ENCODE measurements at places on chromosomes 2 and 18.

DNA sequence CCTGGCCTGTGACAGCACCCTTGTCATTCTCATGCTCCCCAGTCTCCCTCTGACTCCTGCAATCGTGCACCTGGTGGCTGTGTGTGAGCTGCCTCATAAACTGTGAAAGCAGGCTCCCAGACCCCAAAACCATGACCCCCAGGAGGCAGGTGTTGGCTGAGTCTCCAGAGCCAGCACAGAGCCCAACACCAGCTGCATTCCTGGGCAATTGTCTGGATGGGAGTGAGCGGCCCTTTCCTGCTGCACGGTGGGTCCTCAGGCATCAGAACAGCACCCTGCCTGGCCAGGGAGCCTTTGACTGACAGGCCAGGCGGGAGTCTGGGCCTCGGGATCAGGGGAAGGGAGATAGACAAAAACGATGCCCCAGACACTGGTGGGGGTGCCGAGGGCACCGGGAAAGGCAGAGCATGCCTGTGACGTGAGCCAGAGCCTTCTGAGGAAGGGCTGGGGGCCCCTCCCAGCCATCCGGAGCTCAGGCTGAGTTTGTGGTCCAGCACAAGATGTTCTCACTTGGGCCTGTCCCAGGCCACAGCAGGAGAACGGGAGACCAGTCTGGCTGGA, 135.1 kb upstream of the GPC1 start:
- no peak for DNase-seq

DNA sequence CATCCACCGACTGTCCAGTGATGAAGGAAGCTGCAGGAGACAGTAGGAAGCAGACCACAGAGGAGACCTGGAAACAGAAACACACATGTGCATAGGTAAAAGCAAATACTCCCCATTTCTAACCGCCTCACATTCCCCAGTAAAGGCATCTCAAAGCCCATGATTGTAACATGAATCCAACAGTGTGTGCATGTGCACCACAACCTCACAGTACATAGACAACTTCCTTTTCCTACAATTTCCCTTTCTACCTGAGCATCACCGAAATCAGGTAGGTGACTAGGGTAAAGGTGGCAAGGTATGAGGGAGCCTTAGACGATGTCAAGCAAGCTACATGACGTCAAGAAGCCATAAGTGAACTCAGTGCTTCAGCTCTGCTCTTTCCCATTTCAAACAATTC, 30.6 kb upstream of the MREG start:
- no peak for DNase-seq

DNA sequence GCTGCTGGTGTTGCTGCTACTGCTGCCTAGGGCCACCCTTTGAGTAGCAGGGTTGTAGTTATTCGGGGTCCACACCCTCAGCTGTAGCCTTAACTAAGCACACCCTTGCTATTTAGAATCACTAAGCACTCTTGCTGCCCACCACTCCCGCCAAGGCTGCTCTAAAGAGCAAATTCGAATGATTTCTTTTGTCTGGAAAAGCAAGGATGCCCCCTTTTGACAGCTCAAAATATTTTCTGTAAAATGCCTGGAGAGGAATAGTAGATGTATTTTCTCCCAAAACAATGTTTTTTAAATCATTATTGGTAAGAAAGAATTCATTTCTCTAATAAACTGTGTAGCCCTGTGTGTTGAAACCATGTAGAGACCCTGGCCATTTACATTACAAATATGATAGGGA, 80.8 kb upstream of the PAPOLG start:
- no peak for DNase-seq

- no peak for DNase-seq
Observed at GRCh38 chr2:104523921-104524320, 330.0 kb upstream of the POU3F3 start.

- no peak for DNase-seq
Observed at GRCh38 chr2:21910832-21911507, 787.2 kb downstream of the TDRD15 start.

- no peak for DNase-seq
Observed at GRCh38 chr2:221006084-221006483, 566.0 kb downstream of the EPHA4 start.

- DNase-seq = no peak
Observed at GRCh38 chr2:39571111-39571731, 94.5 kb upstream of the TMEM178A start.

DNA sequence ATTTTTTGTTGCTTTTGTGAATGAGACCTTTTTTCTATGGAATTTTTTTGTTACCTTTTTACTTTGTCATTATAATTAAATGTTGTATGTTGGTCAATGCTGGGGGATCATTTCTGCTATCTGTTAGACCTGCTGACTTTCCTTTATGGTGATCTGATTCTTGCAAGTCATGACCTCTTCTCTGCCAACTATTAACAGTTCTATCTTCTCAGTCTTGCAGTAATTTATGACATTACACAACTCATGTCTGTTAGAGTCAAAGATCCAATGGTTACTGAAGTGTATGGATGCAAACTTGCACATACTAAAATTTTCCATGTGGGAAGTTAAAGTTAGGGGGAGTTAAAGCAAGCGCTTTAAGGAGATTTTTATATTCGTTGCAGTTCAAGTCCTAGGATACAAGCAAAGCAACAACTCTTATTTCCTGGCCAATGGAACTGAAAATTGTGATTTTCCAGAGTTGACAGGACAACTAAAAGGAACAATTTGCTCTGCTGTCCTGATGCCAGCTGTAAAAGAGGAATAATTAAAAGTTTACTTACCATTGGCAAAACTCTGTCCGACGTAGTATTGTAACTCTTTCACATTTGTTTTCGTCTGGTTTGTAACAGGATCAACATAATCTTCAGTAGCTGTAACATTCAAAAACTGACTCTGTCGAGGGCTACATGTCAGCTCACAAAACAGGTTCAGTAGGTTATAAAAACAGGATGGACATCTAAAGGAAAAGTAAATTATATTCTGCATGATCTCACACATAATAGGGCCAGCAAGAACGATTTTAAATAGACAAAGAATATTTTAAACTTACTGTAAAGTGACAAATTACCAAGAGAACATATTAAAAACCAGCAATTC, 17.8 kb downstream of the NPC1 start:
- no peak for DNase-seq

DNA sequence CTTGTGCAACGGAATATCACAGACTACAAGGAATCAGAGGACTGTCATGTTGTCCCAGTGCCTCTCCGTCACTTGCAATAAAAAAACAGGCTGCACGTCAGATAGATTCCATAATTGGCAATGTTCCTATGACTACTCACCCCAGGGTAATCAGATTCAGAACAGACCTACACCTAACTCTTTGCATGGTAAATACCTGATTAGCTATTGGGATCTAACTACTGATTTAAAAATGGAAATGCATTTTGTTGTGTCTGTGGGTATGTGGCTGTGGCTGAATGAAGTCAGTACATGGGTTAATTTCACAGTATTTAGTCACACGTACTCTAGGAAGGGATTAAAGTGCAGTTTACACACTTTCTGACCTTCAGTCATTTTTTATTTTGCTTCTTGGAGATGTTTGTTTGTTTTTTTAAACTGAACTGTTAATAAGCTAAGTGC, 91.7 kb downstream of the SCN3A start:
- DNase-seq = no peak

DNA sequence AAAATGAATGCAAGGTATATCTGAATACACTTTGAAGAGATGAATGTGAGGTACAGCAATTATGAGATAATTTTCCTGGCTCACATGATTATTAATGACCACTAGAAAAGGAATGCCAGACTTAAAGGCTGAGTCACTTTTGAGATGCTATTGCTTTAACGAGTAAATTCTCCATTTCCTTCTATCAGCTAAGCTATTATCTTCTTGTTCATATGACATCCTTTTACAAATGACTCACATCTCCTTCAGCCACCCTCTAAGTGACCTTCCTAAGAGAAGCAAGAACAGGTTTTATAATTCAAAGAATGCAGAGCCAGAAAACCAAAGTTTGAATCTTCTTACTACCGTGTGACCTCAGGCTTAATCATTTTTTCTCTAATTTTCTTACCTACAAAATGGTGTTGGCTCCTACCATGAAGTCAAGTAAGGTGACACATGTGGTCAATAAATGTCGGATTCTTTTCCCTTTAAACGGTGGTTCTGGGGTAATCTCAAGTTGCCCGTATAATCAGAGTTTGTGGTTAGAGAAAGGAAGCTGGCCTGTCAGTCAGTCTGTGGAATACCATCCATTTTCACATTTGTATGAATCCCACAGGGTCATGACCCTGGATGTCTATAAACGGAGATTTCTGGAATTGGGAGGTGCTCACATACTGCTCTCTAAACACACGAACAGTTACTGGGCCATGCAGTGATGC, 184.0 kb upstream of the PID1 start:
- DNase-seq = no peak

- no peak for DNase-seq
Observed at GRCh38 chr18:37402735-37403099, 162.9 kb downstream of the CELF4 start.

DNA sequence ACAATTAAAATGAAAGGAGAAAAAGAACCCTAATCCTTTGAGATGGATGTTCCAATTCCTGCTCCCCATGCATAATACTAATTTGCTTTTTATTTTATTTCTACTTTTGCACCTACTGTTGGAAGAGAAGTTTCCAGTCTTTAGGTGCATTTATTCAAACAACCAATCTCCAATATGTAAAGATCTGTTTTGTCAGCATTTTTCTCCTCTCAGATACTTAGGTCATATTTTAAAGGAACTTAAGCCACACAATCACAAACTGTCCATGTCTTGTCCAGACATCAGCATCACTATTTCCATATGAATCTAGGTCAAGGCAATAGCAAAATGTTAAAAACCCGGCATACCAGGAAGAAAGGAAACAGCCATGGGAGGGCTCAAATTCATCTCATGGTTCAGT, 1023.2 kb downstream of the BCL11A start:
- DNase-seq = no peak

DNA sequence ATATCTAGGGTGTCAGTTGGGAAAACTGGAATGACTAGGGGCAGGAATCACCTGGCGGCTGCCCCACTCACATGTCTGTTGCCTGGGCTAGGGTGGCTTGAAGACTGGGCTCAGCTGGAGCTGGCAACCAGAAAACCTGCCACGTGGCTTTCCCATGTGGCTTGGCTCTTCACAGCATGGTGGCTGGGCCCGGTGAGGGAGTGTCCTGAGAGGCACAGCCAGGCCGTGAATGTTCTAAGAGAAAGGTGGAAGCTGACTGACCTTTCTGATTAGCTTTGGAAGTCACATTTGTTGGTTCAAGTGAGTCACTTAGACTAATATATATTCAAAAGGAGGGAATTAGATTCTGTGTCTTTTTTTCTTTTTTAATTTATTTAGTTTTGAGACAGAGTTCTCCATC, 22.7 kb downstream of the SP5 start:
- no peak for DNase-seq

DNA sequence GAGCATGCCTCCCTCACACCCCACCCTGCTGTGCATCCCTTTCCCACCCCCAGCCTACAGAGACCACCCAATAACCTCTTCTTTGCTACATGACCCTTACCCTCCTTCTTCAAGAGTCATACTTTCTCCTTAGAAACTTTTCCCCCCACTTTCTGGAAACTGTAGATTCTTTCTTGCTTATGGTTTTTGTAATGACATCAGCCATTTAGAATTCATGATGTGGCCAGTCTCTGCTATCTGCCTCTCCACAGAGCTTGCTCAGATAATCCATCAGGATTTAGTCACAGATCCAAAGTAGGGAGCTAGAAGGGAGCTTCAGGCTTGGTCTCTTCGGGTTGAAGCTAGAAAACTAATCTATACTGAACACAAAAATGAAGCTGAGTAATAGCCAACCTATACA, 36.5 kb downstream of the GALM start:
- no peak for DNase-seq

DNA sequence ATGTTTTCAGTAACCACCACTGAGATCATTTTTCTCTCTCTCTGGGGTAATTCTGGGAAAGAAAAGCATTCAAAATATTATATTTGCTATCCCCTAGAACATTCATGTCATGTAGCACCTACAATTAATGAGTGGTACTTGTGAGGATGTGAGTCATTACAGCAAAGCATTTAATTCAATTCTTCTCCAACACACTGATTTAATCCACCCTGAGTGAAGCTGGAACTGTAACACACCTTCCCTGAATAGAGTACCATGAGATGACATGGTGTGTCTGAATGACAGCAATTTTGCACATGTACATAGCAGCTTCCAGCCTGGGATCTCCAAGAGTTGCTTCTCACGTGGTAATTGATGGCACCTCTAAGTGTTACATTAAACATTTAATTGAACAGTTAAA, 207.1 kb upstream of the SLC14A2 start:
- DNase-seq = no peak

Measured in stimulated activated CD8-positive, alpha-beta memory T cell treated with anti-CD3 and anti-CD28 coated beads, Interleukin-12 subunit alpha, Interleukin-12 subunit beta, amount 100 ng/mL, for 4 hours (primary cell).